Kidney glomerular epithelial cell (primary cell): ENCODE measurements at places on chromosomes 1 and 21.

GRCh38 chr1:214683621-214684020 lies 80.6 kb downstream of the CENPF start:
- DNase-seq: no peak

DNA sequence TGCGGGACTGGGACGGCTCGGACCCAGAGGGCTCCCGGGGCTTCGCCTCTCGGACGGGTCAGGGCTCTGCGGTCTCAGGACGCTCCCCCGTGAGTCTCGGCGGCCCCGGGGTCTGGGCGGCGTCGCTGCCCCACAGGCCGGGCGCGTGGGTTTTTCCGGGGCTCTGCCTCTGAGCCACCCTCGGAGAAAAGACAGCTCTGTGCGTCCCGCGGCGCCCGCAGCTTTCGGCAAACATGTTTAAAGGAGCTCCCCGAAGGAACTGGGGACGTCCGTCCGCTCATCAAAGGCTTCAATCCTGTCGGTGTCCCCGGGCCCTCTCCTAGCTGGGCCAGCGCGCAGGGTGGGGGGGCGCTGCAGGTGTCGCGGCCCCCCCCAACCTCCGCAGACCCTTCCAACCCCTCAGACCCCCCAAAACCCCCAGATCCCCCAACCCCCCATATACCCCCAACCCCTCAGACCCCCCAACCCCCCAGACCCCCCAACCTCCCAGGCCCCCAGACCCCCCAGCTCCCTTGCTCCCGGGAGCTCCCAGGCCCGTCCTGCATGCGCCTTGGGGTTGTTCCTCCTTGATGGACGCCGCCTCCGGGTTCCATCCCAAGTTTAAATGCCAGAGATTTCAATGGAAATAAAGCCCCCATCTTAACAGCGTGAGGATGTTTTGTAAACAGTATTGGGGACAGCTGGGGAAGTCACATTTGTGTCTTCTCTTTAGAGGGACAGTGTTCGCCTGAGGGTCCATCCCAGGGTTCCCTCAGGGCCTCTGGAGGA lies 996 bp upstream of the C1orf159 start:
- no peak for DNase-seq

DNA sequence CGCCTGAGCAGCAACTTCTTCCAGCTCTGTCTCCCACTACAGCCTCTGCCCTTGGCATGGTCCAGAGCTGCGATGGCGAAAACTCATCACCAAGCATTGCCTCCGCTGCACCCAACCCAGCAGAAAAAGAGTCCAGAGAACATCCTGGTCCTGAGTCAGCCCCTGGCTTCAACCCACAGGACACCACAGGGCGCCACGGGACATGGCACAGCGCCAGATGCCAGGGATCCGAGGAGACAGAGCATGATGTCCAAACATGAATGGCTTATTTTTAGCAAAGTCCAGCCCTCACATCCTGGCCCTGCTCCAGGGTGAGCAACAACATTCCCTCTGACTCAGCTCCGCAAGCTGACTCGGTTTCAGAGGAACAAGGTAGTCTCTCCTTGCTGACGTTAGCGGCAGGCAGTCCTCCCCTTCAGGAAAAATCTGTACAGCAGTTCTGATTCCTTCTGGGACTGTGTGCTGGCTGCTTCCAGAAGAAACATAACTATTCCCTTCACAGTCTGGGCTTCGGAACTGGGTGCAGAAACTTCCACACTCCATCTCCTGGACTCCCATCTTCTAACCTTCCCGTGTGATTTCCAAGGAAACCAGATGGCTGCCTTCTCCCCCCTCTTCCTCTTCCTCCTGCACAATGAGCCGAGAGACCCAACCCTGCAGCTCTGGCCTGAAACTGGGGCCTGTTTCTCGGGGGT lies 131.3 kb downstream of the TOMM20 start:
- peak; percentile 100 for DNase-seq

- DNase-seq: no peak
Observed at GRCh38 chr1:115237507-115237906, 100.5 kb downstream of the NGF start.

DNA sequence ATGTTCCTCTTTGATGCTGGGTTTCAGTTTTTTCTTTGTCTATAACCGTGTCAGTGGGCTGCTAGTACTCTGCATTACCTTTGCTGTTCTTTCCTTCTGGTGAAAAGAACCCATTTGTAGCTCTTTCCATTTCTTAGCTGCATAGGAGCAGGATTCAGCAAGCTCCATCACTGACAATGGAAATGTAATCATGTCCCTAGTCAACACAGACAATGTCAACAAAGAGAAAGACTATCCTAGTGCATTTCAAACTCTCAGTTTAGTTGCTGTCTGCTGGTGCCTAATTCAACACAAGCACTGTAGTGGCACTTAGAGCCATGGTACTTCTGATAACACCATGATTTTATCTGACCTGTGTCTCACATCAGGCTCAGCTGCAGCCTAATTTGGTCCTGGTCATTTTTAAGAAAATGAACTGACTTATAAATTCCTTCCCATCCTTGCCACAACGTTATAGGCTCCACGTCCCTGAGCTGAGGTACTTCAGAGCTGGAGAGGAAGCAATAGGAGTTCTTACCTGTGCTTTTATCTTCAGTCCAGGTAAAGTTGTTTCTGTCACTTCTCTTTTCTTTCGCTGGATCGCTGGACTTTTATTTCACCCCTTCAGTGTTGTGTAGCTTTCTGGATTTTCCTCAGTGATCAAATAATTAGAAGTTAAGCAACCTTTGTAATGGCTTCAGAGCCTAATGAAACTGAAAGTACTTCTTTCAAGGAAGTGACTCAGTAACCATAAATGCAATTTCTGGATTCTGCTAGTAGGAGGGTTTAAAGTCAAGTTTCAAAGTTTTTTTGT lies at the start of gene GBP3:
Gene GBP3 (minus strand): TSS at position 700 of the 793 bp plus-strand sequence. CDS start 2,145 bp downstream, outside the sequence.
- peak; percentile 68 for DNase-seq

- DNase-seq: peak; percentile 9
Observed at GRCh38 chr1:207670997-207671396, 26.1 kb downstream of the CR1L start.

- DNase-seq: no peak
Observed at GRCh38 chr1:17135530-17135929, 16.3 kb upstream of the PADI2 start.

DNA sequence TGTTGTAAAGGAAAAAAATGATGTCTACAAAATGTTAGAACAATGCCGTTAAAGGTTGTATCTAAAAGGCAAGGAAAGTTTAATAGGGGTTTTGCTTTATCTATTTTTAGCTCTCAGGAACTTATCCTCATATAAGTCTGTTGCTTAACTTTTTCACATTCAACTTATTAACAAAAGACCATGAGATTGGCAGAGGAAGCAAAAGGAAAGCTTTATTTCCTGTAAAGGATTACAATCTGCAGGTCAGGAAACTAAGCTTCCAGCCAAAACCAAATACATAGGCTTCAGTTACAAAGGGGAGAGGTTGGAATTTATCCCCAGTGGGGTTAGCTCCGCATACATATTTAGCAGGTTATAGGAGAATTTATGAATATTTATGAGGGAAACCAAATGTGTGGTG lies 58.7 kb upstream of the KIAA1614 start:
- DNase-seq: no peak

DNA sequence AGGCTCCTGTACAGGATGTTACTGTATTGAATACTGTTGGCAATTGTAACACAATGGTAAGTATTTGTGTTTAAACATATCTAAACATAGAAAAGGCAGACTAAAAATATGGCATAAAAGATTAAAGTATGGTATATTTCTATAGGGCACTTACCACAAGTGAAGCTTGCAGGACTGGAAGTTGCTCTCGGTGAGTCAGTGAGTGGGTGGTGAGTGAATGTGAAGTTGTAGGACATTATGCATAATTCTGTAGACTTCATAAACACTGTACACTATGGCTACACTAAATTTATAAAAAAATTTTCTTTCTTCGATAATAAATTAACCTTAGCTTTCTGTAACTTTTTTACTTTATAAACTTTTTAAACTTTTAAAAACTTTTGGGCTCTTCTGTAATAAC lies 13.7 kb upstream of the TRIM62 start:
- no peak for DNase-seq

DNA sequence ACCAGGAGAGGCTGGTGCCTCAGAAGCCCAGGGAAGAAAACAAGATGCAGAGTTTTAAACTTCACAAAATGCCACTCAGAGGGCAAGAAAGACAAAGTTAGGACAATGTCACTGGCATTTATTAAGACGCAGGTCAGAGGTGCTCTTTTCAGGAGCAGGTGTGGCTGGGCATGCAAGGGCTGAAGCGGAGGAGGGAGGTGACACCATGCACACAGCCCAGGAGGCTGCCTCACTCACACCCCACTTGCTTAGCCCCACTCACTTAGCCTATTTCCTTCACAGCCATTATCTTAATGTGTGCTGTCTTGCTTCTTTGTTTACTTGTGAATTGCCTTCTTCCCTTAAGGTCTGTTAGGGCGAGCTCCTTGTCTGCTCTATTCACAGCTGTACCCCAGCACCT lies 17.2 kb downstream of the HIVEP3 start:
- no peak for DNase-seq

DNA sequence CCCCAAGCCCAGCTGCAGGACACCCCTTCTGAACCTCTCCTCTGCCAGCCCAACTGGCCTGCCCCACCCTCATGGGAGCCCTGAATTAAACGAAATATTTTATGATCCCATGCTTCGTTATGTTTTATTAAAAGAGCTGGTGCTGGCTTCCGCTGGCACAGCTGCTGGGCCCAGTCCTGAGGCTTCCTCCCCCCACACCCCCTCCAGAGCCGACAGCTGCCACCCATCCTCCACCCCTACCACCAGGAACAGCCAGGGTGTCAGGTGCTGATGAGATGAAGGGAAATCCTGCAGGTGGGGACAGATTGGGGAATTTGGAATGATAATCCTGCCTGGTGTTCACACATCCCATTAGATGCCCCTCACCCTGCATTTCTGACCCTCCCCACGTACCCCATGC lies 19.0 kb downstream of the IGSF21 start:
- DNase-seq: no peak

DNA sequence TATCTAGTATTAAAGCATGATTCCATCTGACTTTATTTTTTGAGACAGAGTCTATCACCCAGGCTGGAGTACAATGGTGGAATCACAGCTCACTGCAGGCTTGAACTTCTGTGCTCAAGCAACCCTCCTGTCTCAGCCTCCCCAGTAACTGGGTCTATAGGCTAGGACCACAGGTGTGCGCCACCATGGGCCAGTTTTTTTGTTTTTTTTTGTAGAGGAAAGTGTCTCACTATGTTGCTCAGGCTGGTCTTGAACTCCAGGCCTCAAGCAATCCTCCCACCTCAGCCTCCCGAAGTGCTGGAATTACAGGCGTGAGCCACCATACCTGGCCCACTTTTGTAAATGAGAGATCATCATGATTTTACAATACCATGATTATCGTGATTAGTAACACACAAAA lies 9.2 kb downstream of the PPP1R15B start:
- no peak for DNase-seq
